Cardiac fibroblast (primary cell): ENCODE measurements at places on chromosomes 6 and 20.

DNA sequence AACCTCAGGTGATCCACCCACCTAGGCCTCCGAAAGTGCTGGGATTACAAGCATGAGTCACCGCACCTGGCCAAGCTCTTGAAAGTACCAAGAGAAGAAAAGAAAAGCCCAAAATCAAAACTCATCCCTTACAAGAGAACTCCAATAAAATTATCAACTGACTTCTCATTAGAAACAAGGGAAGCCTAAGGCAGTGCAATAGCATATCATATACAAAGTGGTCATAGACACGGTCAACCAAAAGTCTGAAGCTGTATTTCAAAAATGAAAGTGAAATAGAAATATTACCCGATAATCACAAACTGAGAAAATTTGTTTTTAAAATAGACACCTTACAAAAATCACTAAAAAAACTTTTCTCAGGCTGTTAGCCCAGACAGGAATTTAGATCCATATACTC is 1321.1 kb upstream of the GJE1 start:
- no peak for DNase-seq

DNA sequence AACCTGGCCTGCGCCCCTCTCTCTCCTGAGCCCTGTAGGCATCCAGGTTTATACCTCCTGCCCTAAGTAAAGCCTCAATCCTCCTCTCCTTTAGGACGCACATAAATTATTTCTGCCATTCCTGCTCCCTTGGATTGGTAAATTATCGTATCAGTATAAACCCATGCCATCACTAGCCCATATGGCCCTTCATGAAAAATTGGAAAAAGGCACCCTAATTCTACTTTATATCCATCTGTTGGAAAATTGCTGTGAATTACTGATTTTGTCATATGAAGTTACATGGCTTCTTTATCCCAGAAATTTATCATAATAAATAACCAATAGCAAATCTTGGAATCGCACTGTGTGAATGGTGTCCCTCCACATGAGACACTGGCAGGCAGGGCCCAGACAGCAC is 395.2 kb downstream of the PRKN start:
- DNase-seq = no peak

DNA sequence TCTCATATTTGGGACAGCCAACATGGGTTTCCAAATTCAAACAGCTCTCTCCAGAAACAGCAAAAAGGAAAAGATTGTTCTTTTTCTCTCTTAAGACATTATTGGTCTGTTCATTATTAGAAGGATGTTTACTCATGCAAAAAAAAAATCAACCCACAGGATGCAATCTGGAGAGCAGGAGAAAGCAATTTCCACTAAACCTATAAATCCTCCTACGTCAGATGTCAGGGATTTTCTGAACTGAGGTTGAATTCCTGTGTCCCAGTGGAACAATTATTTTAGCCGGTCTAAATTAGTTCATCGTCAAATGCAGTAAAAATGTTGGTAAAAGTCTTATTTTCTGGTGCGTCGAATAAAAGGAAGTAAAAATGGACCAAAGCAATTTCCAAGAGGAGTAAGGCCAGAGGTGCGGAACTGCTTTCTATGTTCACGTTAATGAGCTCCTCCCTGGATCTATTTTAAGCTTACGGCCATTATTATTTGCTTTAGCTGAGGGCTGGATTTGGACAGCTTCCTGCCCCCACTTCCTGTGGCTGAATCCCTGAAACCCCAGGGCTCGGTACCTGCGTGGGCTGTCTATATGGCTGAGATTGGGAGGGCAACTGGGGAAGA is at the start of gene GABRR1:
Gene GABRR1, minus strand, starts transcription at position 60 of the 612 bp plus-strand sequence. Its CDS starts 36 bp downstream, at position 24.
- no peak for DNase-seq

DNA sequence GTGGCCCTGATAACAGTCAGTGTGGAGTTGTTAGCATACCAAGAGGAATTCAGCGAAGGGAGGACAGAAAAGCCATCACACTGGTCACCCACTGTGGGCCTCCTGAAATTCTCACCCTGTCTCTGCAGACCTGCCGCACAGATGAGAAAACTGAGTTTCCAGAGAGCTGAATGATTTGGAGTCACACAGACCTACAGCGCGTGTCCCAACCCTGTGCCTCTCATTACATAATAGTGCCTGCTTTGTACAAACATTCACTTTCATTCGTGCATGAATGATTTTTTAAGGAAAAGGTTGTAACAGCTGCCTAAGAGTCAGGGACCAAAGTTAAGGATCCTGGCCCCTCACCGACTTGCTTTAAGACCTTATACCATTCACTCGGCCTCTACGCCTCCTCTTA is 62.7 kb downstream of the THBS2 start:
- DNase-seq = no peak

DNA sequence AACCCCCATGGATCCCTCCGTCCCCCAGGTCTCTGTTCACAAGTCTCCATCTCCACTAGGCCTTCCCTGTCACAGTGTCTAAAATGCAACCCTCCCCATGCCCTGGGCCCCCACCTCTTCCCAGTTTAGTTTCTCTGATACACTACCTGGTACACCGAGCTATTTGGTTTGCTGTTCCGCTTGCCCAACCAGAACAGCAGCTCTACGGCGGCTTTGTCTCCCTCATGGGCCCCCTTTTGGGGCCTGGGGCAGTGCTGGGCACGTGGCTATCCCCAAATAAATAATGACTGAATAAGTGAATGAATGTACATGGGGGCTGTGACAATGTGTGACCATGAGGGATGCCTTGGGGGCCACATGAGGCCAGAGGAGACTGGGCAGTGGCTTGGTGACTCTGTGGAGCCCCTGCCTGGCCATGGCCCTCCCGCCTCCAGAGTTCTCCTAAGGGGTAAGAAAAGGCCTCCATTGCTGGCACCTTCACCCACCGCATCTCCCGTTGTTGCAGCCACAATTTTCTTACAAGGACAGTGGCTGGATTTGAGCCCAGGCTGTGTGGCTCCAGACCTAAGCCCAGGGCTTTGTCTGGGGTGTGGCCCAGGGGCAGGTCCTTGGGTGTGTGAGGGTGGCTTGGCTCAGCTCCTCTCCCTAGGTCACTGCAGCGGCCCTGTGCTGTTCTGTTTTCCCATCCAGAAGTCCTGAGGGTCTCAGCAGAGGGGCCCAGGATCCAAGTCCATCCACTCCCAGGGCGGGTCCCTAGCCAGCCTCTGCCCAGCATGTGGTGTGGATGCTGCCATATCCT is 408.5 kb upstream of the SULF2 start:
- DNase-seq = no peak

DNA sequence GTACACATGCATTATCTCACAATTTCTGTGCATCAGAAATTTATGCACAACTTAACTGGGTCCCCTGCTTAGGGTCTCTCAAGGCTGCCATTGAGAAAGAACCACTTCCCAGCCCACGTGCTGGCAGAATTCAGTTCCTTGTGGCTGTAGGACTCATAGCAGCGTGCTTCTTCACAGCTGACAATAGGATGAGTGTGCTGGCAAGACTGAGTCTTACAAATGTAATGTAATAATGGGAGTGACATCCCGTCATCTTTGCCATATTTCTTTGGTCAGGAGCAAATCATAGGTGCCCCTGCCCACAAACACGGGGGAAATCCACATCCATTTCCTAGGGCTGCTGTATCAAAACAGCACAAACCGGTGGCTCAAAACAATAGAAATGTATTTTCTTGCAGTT is 77.4 kb downstream of the FIG4 start:
- DNase-seq = no peak

- peak; percentile 49 for DNase-seq
These were observed 1.1 kb downstream of the DPM1 start for GRCh38 chr20:50957276-50957675.

DNA sequence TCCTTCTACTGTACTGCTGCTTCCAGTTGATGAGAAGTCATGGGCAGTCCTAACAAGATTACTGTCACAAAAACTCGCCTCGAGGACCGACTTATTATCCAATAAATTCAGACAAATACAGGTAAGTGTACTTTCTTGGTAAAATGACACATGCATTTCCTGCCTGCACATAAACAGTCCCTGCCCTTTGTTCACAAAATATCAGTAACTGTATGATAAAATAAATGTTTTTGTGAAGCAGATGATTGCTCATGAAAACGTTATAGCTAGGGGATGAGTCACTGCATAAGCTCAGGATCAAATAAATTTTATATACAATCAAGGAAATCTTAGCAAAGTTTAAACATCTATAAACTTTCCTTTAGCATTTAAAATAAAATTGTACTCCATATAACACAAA is 164.5 kb upstream of the RIPOR2 start:
- DNase-seq = no peak
